ENCODE measurements at places on chromosomes 1 and 21. TPM values are rescaled to one million over a fixed set of nuclear protein-coding genes. Genes with fewer than 3 reads are reported as not detected.

Gene CCDC181
- 0.17 TPM for total RNA-seq

Gene GBP1
- 74.1 TPM for total RNA-seq

Gene DFFA
- 22.4 TPM for total RNA-seq

Gene KLHDC9
- 0.53 TPM for total RNA-seq

GRCh38 chr1:44270686-44271628 lies 57.7 kb downstream of the DMAP1 start:
- DNase-seq: no peak

- DNase-seq: no peak
Measured at GRCh38 chr1:111448482-111448917, 556 bp downstream of the WDR77 start.

DNA sequence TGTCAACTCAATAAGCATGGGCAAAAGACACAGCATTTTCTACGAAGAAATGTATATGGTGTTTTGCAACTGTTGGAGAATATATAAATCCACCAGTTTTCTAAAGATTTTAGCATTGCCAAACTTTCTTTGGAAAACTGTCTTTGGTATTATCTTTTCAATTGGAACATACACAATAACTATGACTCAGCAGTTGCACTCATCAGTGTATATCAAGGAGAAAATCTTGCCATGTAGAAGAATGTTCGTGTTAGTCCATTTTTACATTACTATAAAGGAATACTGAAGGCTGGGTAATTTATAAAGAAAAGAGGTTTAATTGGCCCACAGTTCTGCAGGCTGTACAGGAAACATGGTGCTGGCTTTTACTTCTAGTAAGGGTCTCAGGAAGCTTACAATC lies 41.1 kb downstream of the PRKAA2 start:
- DNase-seq: no peak

DNA sequence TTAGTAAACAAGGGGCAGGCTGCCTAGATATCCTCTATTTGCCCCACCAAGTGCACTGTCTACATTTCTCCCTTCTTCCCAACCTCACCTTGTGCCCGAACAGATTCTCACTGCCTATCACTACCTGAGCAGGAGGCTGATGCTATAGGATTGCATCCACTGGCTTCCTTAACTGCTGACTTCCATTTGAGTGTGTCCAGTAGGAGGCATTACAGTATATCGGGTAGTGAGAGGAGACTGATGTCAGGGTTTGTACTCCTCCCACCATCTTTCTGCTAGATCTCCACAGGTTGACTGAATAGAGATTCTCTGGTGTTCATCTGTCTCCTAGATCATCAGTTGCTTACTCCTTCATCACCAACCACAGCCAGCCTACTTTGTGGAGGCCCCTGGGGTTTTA lies 796.3 kb downstream of the LRRIQ3 start:
- DNase-seq: no peak

- DNase-seq: no peak
Measured at GRCh38 chr1:3290915-3291314, 163.6 kb upstream of the ARHGEF16 start.

- DNase-seq: no peak
Measured at GRCh38 chr1:6099787-6100765, 54.4 kb downstream of the KCNAB2 start.

DNA sequence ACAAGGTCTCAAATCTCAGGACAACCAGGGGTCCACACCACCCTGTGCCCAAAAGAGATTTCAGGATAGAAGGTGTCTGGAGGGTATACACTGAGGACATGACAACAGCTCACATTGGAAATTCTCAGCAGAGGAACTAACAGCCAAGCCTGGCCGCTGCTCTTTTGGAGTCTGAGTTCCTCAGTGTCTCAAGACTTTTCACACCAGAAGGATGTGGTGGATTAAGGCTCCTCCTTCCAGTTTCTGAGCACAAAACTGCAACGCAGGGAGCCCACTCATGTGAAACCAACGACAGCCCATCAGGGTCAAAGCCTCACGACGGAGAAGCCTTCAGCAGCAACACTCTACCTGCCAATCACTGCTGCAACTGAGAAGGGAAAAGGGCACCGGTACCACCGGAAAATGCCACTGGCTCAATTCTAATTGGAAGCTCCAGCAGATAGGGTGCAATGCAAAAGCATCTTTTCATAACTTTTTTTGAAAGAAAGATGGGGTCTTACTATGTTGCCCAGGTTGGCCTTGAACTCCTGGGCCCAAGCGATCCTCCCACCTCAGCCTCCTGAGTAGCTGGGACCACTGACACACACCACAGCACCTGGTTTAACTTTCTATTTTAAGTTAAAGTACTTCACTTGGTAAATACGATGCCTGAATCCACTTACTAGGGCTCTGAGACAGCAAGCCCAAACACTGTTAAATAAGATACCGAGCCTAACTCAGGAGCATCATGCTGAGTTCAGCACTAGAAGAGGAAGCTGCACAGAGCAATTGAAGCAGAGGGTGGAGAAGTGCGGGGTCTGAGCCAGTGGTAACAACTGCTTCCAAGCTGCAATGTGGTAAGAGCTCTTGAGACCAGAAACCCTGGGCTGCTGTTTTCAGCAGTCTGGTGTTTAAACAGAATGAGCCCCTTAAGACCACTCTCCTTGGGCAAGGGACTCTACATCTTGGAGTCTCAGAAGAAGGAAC lies 7.8 kb downstream of the CAPZB start:
- DNase-seq: peak; percentile 43

GRCh38 chr1:114088392-114089299 lies 65.0 kb downstream of the SYT6 start:
- DNase-seq: no peak
